ENCODE measurements at places on chromosomes 1 and 21.

GRCh38 chr1:237269938-237270337 lies 228.0 kb downstream of the RYR2 start:
- DNase-seq, result no peak

DNA sequence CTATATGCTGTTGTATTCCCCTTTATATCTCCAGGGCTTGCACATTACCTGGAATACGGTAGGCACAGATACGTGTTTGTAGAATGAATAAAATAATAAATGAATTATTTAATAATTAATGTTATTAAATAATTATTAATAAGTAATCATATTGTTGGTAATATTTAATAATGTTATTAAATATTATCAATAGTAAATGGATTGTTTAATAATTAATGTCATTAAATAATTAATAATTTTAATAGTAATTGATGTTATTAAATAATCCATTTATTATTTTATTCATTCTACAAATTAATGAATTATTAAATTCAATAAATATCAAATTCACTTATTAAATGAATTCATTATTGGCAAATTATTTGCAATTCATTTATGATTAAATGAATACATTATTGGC lies 175.1 kb downstream of the MATN1 start:
- DNase-seq, result no peak

GRCh38 chr1:53378061-53378460 lies 50.2 kb upstream of the LRP8 start:
- peak; percentile 56 for DNase-seq

DNA sequence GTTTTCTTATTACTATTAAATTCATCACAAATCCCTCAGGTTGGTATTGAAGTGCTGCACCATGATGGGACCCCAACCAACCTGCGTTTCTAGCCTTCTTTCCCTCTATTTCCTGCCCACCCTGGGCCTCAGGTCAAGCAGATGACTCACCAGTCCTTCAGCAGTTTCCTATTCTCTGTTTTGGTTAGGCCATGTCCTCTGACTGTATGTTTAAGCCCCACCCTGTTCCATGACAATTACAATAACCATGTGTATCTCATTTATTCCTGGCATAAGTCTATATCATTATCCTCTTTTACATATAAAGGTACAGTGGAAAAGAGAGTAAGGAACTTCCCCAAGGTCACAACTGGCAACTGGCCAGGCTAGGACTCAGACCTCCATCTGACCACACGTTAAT lies 5.3 kb upstream of the FAM78B start:
- no peak for DNase-seq

GRCh38 chr1:217554849-217555248 lies 76.0 kb downstream of the GPATCH2 start:
- DNase-seq, result no peak

DNA sequence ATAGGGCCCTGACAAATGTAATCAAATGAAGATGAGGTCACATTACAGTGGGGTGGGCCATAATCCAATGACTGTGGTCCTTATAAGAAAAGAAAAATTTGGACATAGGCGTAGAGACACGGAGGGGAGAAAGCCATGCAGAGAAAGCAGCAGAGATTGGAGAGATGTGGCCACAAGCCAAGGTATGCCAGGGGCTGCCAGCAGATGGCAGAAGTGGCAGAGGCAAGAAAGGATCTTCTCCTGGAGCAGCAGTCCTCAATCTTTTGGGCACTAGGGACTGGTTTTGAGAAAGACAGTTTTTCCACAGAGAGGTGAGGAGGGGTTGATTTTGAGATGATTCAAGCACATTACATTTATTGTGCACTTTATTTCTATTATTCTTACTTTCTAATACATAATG lies 355.1 kb downstream of the NPHP4 start:
- DNase-seq, result no peak

DNA sequence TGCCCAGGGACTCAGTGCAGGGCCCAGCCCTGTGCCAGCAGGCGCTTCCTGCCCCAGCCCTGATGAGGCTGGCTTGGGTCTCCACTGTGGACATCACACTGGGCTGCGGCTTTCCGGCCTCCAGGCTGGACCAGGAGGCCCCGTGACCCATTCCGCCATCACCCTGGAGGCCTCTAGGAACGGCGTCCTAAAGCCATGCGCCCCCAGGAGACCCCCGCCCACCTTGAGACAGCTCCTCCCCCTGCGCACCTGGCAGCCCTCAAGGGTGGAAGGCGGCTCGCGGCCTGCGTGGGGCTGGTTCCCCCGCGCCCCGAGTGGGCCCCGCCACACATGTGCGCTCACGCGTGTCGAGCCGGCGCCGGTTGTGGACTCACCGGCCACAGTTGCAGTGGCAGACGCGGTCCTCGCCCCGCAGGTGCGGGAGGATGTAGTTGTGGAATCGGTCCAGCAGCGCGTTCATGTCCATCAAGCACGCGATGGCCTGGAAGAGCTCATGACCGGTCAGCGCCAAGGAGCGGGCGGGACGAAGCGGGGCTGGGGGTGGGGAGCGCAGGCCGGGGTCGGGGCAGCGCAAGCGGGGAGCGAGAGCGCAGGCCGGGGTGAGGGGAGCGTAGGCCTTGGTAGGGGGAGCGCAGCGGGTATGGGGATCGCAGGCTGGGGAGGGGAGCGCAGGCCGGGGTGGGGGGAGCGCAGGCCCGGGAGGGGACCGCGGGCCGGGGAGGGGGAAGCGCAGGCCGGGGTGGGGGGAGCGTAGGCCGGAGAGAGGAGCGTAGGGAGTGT lies 924 bp downstream of the TMEM240 start:
- no peak for DNase-seq

- DNase-seq, result no peak
Measured at GRCh38 chr21:26377111-26377694, 195.9 kb downstream of the CYYR1 start.

DNA sequence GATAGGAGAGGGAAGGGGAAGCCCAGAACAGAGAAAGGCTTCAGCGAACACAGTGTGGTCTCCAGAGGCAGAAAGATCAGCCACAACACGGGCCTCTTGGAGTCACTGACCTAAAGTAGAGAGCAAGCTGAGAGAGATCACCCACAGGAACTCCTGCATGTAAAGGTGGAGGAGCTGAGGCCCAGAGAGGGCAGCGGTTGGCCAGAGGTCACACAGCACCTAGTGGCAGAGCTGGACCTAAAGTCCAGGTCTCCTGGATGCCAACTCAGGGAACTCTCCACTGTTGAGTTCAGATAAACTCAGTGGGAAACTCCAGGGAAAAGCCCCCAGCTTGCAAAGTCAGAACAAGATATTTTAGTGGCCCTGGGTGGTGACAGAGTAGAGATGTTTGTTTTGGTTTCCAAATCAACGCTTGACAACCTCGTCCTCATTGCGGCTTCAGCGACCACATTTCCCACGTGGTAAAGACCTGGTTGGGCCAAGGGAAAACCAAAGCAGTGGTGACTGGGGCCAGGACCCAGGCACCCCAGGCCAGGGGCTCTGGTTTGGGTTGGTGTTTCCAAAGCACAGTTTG lies 4.6 kb downstream of the IFFO2 start:
- no peak for DNase-seq

- DNase-seq, result no peak
Measured at GRCh38 chr1:116679828-116680628, 12.5 kb upstream of the IGSF3 start.

GRCh38 chr21:16287046-16287445 lies 557.3 kb downstream of the USP25 start:
- DNase-seq, result no peak

- DNase-seq, result no peak
Measured at GRCh38 chr1:46539972-46540371, 11.5 kb downstream of the KNCN start.

GRCh38 chr1:156524481-156524869 lies 23.9 kb upstream of the MEF2D start:
- DNase-seq, result no peak

- no peak for DNase-seq
Measured at GRCh38 chr1:209689477-209689876, 14.3 kb downstream of the G0S2 start.

DNA sequence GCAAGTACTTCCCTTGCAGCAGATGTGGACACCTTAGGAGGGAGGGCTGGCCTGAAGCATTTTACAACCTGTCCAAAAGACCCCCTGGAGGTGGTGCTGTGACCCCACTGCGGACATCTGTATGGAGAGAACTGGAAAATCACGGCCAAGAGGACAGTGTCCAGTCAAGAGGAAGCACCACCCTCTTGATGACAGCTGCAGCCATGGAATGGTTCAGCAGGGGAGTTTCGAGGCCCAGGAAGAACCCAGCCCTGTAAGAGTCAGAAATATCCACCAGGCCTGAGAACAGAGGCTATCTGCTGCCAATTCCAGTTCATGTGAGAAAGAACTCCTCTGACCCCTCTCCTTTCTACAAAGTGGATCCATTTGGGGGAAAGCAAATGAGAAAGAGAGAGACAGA lies 126.8 kb downstream of the PLXNA2 start:
- no peak for DNase-seq

- no peak for DNase-seq
Measured at GRCh38 chr1:93080179-93080823, 1.2 kb downstream of the MTF2 start.

DNA sequence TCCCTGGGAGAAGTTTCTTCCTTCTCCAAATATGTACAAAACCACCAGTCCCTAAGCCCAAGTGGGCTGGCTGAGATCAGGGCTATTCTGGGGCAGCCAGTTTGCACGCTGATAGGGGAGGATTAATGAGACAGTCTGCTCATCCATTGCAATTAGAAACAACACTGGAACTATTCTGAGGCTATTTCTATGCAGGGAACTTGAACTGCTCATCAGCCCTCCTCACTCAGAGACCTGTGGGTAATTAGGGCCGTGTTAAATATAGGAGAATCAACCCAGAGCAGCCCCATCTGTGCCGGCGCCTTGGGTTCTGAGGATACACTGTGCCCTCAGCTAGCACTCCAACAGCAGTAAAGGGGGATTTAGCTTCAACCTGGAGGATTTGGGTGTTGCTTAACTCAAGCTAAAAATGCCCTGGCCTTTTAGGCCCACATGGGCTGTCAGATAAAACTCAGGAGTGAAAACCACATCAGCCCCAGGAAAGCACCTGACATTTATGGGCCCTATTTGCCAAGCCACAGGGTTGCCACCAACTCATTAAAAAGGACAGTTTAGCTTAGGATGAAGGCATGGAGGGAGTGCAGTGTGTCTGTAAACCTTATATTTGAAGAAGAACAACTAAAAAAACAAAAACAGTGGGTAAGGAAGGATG lies 53.9 kb downstream of the DUSP10 start:
- no peak for DNase-seq

DNA sequence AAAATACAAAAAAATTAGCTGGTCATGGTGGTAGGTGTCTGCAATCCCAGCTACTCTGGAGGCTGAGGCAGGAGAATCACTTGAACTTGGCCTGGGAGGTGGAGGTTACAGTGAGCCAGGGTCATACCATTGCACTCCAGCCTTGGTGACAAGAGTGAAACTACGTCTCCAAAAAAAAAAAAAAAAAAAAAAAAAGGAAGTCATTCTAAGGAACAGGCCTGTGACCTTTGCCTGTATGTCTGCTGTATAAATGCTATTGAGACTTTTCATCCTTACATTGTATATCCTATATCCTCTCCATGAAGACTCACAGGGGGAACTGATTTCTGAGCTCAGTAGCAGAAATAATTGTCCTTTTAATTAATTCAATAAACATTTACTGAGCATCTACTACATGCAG lies 7.5 kb upstream of the CTPS1 start:
- DNase-seq, result no peak

DNA sequence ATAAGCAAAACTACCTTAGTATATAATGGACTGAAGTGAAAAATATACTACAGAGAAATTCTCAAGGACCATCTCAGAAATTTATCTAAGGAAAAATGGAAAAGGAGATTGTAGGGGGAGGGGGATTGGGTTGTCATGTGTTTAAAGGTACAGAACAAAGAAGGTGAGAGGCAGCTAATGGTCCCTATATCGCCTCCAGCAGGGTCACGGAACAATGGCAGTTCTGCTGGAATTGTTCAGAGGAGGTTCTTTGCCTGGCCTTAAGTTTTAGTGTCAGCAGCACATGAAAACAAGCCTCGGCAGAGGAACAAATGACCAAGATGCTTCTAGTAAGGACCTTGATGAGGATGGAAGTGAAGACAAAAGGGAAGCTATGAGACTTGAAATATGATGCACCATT lies 42.0 kb upstream of the RGS2 start:
- DNase-seq, result no peak

DNA sequence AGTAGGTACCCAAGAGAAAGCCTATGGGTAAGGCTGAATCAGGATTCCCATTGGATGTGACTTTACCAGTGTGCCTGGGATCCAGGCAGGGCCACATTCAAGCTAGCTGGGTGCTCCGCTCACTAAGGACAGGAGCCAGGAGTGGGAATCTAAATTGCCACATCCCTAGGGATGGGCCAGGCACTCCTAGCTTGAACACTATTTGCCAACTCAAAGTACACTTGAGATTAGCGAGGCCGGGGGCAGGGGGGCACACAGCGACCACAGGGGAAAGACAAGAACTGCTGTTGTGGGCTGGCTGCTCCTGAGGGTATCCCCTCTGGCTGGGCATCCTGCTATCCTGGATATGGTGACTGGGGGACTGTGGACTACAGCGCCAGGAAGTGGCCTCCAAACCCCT lies 4.3 kb downstream of the SLC45A3 start:
- DNase-seq, result no peak

DNA sequence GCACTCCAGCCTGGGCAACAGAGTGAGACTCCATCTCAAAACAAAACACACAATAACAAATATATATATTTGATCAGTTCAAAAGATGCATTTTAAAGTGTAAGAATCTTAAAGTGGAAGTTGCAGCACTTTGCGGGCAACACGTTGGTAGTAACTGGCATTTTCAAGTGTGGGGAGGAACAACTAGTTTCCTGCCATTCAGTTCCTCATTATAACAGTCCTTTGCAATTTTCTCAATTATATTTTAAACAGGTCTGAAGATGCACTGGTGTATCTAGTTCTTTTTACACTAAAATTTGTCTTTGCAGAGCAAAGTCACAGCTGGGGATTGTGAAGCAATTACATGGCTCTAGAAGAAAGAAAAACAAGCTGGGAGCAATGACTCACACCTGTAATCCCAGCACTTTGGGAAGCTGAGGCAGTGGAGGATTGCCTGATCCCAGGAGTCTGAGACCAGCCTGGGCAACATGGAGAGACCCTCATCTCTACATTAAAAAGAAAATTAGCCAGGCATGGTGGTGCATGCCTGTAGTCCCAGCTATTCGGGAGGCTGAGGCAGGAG lies 25.3 kb downstream of the RRAGC start:
- DNase-seq, result no peak

DNA sequence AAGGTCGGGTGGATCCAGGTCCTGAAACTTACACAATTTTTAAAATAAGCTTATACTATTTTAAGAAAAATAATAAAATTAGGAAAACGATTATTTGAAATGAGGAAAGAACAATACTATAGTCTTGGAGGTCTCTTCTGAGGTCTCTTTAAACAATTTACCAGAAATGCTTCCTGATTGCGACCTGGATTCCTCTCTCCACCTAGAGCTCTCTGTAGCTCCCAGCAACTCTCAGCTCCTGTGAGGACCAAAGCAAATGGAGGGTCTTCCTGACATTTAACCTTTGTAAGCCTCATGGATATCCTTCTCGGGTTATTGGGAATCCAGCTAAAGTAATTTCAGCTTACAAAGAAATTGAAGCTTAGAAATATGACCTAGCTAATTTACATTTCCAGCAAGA lies 886 bp downstream of the BTBD8 start:
- DNase-seq, result no peak

- DNase-seq, result no peak
Measured at GRCh38 chr1:201042779-201043461, 19.4 kb upstream of the KIF21B start.
